CD8-positive, alpha-beta memory T cell (primary cell): ENCODE measurements at places on chromosomes 1 and 21. TPM values are rescaled to one million over a fixed set of nuclear protein-coding genes. Genes with fewer than 3 reads are reported as not detected.

DNA sequence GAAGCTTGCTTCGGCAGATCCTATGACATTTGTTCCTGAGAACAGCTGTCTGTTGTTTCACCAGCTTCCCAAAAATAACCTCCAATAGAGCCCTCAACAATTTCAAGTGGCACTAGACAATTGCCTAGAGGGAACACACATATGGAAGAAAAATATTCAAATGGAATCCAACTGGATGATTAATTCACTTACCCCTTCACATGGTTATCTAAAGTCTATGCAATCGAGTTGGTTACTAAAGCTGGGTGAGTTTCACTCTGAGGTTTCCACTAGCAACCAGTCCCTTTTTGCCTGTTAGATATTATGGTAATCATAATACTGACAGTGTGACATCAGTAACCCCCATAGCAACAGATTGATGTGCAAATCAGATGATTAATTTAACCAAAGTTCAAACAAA, at the start of gene LEMD1:
Gene LEMD1, minus strand, starts transcription at position 259 of the 400 bp plus-strand sequence. CDS start 1,520 bp downstream, outside the sequence.
- no peak for DNase-seq
- no peak within 1 kb of the TSS for H3K27ac ChIP-seq
- no peak within 1 kb of the TSS for H3K4me3 ChIP-seq
- no peaks in the 10 kb centered on the region for H3K4me1 ChIP-seq
- H3K36me3 ChIP-seq = no peaks in the 10 kb centered on the region
- H3K27me3 ChIP-seq = no peaks in the 10 kb centered on the region

DNA sequence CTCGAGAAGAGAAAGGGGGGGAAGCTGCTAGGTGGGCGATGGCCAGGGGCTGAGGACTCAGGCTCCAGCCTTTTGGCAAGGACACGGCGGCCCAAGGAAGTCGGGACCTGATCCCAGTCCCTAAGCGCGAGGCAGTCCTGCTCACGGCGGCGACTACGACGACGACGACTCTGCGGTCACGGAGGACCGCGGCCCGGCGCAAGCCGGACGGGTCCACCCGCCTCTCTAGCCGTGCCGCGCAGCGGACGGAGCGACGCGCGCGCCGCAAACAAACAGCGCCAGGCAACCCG, 401 bp downstream of the WNT9A start:
- H3K36me3 ChIP-seq = no peaks in the 10 kb centered on the region
- peaks cover 6% of the 10 kb centered on the region for H3K4me1 ChIP-seq
- H3K27ac ChIP-seq = no peak overlapping the region

DNA sequence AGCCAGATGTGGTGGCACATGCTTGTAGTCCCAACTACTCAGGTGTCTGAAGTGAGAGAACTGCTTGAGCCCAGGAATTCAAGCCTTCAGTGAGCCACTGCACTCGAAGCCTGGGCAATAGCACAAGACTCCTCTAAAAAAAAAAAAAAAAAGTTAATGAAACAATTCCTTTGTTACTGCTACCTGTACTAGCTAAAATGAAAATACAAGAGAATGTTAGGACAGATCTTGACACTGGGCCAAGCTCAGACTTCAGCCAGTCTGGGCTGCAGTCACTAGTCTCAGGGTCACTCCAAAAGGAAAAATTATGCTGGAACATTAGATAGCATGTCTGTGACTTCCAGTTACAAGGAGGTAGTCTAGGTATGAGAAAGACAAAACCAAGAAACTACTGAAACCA, 56.5 kb downstream of the TRIM33 start:
- H3K4me3 ChIP-seq = no peak overlapping the region
- H3K27me3 ChIP-seq = no peaks in the 10 kb centered on the region
- peaks cover 6% of the 10 kb centered on the region for H3K36me3 ChIP-seq
- DNase-seq = no peak
- H3K27ac ChIP-seq = no peak overlapping the region
- no peaks in the 10 kb centered on the region for H3K4me1 ChIP-seq

DNA sequence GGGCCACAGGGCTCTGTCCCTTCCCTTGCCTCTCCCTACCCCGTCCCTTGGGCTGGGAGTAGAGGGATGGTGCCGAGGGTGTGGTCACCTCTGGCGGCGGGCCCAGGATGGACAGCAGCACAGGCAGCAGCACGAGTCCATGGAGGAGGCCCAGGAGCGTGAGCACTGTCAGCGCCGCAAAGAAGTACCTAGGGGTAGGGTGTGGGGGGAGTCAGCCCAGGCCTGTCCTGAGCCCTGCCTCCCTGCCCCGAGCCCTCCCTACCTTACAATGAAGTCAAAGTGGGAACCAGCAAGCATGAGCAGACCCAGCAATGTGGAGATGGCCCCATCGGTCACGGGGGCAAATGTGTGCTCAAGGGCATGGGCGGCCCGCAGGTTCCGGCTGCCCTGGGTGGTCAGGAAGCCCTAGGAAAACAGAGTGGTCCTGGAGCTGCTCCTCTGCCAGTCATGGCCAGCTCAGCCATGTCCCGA, 14.7 kb downstream of the BTBD19 start:
- H3K27me3 ChIP-seq = no peaks in the 10 kb centered on the region
- no peak overlapping the region for H3K4me3 ChIP-seq
- DNase-seq = no peak
- H3K4me1 ChIP-seq = peaks cover 14% of the 10 kb centered on the region
- no peak overlapping the region for H3K27ac ChIP-seq
- H3K36me3 ChIP-seq = no peaks in the 10 kb centered on the region

GRCh38 chr1:163422738-163423404, 101.1 kb downstream of the NUF2 start:
- no peaks in the 10 kb centered on the region for H3K4me1 ChIP-seq
- no peaks in the 10 kb centered on the region for H3K27me3 ChIP-seq

- no peak overlapping the region for H3K4me3 ChIP-seq
- H3K4me1 ChIP-seq = no peaks in the 10 kb centered on the region
- no peak overlapping the region for H3K27ac ChIP-seq
- no peaks in the 10 kb centered on the region for H3K27me3 ChIP-seq
Observed at GRCh38 chr1:41341365-41341683, 19.9 kb upstream of the FOXO6 start.

GRCh38 chr1:47635597-47635996, 197.8 kb downstream of the FOXD2 start:
- H3K27ac ChIP-seq = no peak overlapping the region
- H3K4me1 ChIP-seq = no peaks in the 10 kb centered on the region
- H3K27me3 ChIP-seq = no peaks in the 10 kb centered on the region
- H3K4me3 ChIP-seq = no peak overlapping the region

DNA sequence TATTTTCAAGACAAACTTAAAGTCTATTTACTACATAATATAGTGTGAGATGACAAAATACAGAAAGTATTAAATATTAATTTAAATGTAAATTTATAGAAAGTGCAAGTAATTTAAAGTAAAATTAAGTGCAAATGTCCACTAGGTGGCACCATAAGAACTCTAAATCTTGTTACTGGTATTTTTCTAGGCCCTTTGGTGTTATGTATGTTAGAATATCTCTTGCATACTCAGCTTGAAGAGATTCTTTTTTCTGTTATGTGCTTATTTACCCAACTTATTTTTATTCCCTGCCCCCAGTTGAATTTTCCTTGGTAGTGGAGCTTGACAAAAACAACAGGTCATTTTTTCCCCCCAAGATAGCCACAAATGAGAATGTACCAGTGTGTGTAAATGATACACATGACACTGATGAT, 71.5 kb downstream of the RPS6KC1 start:
- H3K36me3 ChIP-seq = no peaks in the 10 kb centered on the region
- no peaks in the 10 kb centered on the region for H3K4me1 ChIP-seq
- no peak for DNase-seq
- no peaks in the 10 kb centered on the region for H3K27me3 ChIP-seq
- H3K4me3 ChIP-seq = no peak overlapping the region

DNA sequence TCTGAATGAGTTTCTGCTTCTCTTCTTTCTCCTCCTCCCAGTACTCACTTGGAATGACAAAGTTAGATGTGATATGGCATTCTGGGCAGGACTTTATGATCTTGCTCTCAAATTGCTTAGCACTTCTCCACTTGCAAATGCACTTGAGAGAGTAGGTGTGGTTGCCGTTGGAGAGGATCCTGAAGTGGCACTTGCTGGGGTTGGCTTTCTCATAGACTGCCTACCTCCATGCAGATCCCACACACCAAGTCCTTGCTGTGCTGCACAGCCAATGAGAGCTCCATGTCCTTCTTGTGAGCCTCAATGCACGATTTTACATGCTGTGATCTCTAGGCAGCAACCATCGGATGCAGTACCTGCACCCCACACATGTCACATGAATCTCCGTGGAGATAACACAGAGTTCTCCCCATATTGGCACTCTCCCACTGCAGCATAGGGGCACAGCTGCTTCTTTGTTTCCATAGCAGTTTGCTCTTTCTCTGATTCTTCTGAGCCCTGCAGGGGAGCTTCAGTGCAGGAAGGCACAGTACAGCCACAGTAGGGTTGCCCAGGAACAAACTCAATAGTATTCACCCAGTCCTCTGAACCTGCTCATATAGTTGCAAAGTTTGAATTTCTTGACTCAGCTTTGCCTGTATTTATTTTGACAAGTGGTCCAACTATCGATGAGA, 45.2 kb downstream of the ZNF691 start:
- no peaks in the 10 kb centered on the region for H3K4me1 ChIP-seq
- DNase-seq = no peak
- no peak overlapping the region for H3K4me3 ChIP-seq
- H3K36me3 ChIP-seq = no peaks in the 10 kb centered on the region

GRCh38 chr1:106268070-106268469, 788.4 kb upstream of the PRMT6 start:
- DNase-seq = no peak
- H3K27me3 ChIP-seq = no peaks in the 10 kb centered on the region
- no peaks in the 10 kb centered on the region for H3K36me3 ChIP-seq
- no peak overlapping the region for H3K27ac ChIP-seq
- no peak overlapping the region for H3K4me3 ChIP-seq

GRCh38 chr1:108627256-108627655, 33.6 kb downstream of the HENMT1 start:
- no peak overlapping the region for H3K4me3 ChIP-seq
- H3K4me1 ChIP-seq = no peaks in the 10 kb centered on the region
- no peak overlapping the region for H3K27ac ChIP-seq
- DNase-seq = no peak

GRCh38 chr1:9150582-9151327, 21.9 kb upstream of the GPR157 start:
- no peaks in the 10 kb centered on the region for H3K27me3 ChIP-seq
- H3K27ac ChIP-seq = no peak overlapping the region
- no peaks in the 10 kb centered on the region for H3K36me3 ChIP-seq
- DNase-seq = peak; percentile 36
- H3K4me1 ChIP-seq = no peaks in the 10 kb centered on the region

DNA sequence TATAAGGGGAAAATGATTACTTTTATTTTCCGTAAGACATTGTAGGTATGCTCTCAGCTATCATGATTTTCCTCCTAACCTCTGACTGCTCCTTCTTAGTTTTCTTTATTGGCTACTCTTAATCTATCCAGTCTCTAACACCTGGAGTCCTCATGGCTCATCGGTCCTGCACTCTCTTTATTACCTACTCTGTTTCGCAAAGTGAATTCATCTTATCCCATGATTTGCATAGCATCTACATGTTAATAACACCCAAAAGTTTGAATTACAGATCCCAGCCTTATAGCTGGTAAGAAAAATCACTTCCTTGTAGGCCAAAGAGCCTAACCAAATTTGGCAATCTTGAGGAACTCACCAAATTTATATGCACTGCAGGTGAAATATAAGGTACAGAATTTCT, 136.3 kb downstream of the CDC42BPA start:
- H3K4me1 ChIP-seq = no peaks in the 10 kb centered on the region
- H3K27me3 ChIP-seq = no peaks in the 10 kb centered on the region
- no peak overlapping the region for H3K27ac ChIP-seq
- DNase-seq = no peak
- no peaks in the 10 kb centered on the region for H3K36me3 ChIP-seq

- H3K27ac ChIP-seq = no peak overlapping the region
- peaks cover 5% of the 10 kb centered on the region for H3K36me3 ChIP-seq
- no peak overlapping the region for H3K4me3 ChIP-seq
- DNase-seq = no peak
- no peaks in the 10 kb centered on the region for H3K27me3 ChIP-seq
- peaks cover 22% of the 10 kb centered on the region for H3K4me1 ChIP-seq
Observed at GRCh38 chr1:45335855-45336324, 4.1 kb upstream of the TOE1 start.

DNA sequence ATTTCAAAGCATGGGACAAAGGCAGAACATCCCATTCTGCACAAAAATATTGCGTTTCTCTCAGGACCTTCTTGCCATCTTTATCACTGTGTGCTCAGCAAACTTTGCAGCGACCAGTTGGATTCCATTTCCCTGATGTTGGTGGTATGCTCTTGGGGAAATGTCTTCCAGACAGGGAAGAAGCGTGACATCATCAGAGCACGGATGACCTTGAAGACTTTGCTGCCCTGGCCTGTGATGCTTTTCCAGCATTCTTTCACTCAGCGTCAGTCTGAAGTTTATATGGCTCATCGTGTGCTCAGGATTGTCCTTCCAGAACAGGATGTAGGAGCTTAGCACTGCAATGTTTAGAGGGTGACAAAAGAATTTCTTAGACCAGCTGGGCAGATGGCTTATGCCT, 131.4 kb upstream of the F3 start:
- no peaks in the 10 kb centered on the region for H3K27me3 ChIP-seq
- H3K27ac ChIP-seq = no peak overlapping the region
- no peaks in the 10 kb centered on the region for H3K4me1 ChIP-seq
- no peak overlapping the region for H3K4me3 ChIP-seq
- no peaks in the 10 kb centered on the region for H3K36me3 ChIP-seq

GRCh38 chr21:25062061-25062460, 545.2 kb downstream of the MRPL39 start:
- H3K27me3 ChIP-seq = no peaks in the 10 kb centered on the region
- H3K27ac ChIP-seq = no peak overlapping the region
- no peaks in the 10 kb centered on the region for H3K36me3 ChIP-seq
- DNase-seq = no peak

DNA sequence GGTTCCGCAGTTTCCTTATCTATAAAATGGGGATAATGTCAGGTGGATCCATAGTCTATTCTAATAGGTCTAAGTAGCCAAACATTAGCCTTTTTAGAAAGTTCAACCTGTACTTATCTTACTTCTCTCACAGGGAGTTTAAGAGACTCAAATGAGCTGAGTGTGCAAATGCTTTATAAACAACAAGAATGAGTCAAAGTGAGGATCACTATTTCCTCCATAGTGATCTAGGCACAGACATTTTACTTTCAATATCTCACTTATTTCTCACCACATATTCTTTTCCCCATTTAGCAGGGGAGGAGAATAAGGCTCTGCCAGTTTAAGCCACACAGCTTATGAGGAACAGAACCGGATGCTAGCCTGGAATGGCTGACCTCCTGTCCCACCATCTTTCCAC, 92.1 kb upstream of the LMO4 start:
- no peaks in the 10 kb centered on the region for H3K27me3 ChIP-seq
- H3K4me1 ChIP-seq = no peaks in the 10 kb centered on the region
- no peak overlapping the region for H3K27ac ChIP-seq
- H3K36me3 ChIP-seq = no peaks in the 10 kb centered on the region
- no peak overlapping the region for H3K4me3 ChIP-seq

The TINAGL1 gene
- total RNA-seq = not detected

The NFYC gene
- 61.6 TPM for total RNA-seq

The AVPR1B gene
- not detected for total RNA-seq

The PRPF38B gene
- total RNA-seq = 78.1 TPM

The PIGR gene
- total RNA-seq = 0.04 TPM

The PLPPR4 gene
- not detected for total RNA-seq

The PRDM16 gene
- not detected for total RNA-seq

The SH3BGR gene
- total RNA-seq = 4.5 TPM
